HS-5 (cell line): ENCODE measurements at places on chromosomes 6 and 20.

- peak; percentile 73 for DNase-seq
Observed at GRCh38 chr6:1131285-1132079, 180.4 kb upstream of the FOXQ1 start.

GRCh38 chr6:11232770-11233626 is 530 bp upstream of the NEDD9 start:
- DNase-seq = no peak

DNA sequence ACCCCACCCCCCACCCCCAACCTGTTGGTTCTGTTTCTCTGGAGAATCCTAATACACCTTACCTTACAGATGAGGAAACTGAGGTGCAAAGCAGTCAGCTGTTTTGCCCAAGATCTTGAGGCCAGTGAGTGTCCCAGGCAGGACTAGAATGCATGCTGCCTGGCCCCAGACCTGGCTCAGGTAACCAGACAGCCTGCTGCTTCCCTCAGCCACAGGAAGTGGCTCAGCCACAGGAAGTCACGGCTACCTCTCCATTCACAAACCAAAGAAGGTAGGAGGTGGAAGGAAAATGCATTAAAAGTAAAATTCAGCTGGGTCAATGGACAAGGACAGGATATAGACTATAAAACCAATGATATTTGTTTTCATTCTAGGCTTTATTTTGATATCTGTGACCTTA is 517.6 kb downstream of the CD83 start:
- DNase-seq = no peak

- no peak for DNase-seq
Observed at GRCh38 chr20:40717343-40717865, 28.4 kb upstream of the MAFB start.

GRCh38 chr6:140276719-140277118 is 902.3 kb upstream of the CITED2 start:
- DNase-seq = peak; percentile 26

GRCh38 chr6:98452685-98453084 is 381.7 kb upstream of the POU3F2 start:
- DNase-seq = no peak

- DNase-seq = no peak
Observed at GRCh38 chr20:53030061-53030460, 57.9 kb downstream of the TSHZ2 start.
